AML-193 (cell line): ENCODE measurements at places on chromosomes 6 and 20.

DNA sequence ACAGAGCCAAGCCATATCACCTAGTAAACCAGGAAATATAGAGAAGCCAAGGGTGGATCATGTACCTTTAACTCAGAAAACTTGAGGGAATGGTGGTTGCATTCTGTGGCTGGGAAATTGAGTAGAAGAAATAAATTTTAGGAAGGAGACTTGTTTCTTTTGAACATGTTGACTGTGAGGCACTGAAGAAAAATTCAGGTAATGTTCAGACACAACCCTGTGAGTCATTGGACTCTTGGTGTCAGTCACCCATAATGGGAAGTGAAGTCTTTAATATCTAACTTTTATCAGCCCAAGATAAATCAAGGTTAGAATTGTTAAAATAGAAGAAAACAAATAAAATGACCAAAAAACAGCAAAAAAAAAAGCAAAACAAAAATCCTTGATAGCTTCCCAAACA lies 98.8 kb upstream of the GRIK2 start:
- DNase-seq = no peak

- no peak for DNase-seq
These were observed at the start of gene SMPDL3A for GRCh38 chr6:122789182-122790027. TSS of gene SMPDL3A (plus strand) at chr6:122789258. CDS start at chr6:122789347, 89 bp downstream.

DNA sequence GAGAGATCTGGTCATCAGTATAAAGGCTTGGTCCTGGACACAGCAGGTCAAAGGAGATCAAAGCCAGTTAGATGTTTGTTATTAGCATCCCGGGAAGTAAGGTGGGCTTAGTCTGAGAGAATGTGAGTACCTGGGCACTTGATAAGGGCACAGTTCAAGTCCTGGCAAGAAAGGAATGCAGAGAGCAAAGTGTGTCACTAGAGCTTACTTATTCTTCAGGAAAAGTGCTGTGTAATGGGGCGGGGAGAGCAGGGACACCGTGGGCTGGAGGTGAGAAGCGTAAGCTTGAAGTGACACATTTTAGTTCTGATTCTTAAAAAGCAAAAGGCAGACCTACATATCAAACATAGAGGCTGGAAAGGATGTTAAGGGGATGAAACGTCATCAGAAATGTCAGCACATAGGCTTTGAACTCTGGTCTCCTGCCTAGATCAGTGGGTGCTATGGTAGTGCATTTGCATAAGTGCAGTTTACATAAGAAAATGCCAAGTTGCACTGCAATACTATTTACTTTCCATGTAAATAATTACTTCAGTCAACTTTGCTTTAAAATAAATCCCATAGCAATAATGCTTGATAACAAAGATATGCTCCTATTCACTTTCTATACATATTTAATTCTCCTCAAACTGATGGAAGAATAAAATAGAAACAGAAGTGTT lies 2.6 kb downstream of the SAMD5 start:
- no peak for DNase-seq

DNA sequence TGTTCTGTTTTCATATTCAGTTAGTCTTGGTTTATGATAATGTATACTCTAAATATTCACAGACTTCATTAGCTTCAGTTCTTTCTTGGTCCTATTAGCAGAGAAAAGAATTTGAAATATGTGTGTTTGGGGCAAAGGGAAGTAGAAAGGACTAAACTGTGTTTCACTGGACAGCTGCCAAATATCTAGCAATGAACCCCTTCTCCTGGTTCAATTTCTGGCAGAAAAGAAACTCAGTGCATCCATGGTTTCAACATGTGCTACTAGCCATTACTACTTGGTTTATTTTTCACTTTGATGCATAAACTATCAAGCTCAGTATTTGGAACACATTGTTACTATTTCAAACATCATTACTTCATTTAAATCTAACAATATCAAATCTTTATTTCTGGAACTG lies 43.6 kb downstream of the FBXL4 start:
- no peak for DNase-seq

- no peak for DNase-seq
These were observed 261.4 kb downstream of the SLC35F1 start for GRCh38 chr6:118168421-118168820.

GRCh38 chr20:53085720-53086119 lies 113.6 kb downstream of the TSHZ2 start:
- no peak for DNase-seq

GRCh38 chr6:21022343-21023107 lies 488.3 kb downstream of the CDKAL1 start:
- DNase-seq = no peak

DNA sequence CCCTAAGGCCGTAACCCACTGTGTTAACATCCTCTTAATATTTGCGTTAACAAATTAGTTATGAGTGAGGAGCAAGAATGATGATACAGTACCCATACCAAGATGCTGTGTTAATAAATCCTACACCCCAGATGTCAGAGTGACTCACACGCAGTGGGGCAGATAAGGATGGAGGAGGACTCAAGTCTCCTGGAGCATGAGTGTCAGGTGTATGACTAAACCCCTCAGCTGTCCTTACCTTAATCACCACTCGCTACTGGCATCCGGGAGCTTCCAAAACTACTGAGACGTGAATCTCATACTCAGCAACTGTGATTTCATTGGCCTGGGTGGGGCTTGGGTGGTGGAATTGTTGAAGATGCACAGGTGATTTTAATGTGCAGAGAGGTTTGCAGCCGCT lies 131.3 kb upstream of the MTHFD1L start:
- DNase-seq = no peak

DNA sequence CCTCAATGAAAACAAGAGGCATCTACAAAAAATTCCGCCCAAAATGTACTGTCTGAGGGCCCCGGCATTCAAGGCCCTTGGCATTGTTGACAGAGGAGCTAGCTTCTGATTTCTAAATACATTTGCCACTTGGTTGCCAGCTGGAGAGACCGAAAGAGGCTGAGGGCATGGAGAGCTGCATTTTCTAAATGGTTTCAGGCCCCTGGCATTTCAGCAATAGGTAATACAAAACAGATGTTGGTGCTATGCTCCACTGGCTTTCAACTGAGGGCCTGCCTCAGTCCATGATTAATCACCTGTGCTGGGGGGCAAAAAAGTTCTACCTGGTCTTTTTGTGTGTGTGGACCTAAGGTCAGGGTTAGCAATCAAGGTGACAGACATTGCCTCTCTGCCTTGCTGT lies 79.5 kb upstream of the ISM1 start:
- no peak for DNase-seq

DNA sequence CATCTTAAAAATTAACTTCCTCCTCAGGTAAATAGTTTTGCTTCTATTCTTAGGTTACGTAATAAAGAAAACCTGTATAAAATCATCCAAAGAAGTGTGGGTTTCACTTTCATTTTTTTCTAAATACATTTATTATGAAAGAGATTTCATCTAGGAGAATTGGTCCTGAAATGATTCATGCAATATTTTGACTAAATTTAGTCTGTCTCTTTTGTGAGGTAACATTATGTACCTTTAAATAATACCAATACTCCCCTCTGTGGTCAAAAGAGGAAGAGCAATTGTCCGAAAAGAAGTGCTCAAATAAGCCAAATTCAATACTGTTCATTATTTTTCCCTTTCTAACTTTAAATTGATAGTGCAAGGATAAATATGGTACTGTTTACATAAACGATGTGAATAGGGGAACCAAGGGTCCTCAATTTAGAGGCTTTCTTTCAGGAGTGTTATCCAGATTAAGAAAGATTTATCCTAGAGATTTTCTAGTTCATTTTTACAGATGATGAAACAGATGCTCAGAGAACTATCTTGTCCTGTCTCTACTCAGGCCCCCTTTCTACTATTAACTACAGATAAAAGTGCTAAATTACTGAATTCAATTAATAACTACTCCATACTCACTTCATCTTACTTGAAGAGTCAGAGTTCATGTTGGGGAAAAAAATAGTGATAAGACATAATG lies 26.2 kb downstream of the CYP39A1 start:
- peak; percentile 42 for DNase-seq

DNA sequence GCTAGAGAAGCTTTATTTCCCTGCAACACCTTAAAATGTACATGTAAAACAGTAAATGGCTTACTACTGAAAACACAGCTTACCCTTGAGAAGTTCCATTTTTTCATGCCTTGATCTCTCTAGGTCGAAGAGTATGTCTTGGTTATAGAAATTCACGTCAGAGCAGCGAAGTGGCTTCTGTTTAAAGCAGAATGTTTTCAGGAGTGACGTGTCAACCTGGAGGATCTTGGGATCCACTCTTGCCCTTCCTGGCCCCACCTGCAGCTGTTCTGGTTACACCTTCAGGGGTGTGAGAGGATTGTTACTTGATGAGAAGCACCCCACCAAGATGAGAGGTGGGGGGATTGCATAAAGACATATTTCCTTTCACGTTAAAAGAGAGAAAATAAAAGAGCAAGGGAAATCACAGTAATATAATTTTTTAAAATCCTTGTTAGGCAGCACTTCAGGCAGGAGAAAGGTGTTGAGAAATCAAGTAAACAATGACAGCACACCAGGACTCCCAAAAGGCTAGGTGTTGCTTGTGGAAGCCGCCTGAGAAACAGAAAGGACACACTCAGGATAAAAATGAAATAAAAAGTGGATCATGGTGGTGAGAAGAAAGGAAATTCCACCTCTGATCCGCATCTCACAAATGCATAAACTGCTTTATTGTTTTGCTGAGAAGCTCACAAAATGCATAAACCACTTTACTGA lies 149.7 kb downstream of the UNC5CL start:
- DNase-seq = no peak

DNA sequence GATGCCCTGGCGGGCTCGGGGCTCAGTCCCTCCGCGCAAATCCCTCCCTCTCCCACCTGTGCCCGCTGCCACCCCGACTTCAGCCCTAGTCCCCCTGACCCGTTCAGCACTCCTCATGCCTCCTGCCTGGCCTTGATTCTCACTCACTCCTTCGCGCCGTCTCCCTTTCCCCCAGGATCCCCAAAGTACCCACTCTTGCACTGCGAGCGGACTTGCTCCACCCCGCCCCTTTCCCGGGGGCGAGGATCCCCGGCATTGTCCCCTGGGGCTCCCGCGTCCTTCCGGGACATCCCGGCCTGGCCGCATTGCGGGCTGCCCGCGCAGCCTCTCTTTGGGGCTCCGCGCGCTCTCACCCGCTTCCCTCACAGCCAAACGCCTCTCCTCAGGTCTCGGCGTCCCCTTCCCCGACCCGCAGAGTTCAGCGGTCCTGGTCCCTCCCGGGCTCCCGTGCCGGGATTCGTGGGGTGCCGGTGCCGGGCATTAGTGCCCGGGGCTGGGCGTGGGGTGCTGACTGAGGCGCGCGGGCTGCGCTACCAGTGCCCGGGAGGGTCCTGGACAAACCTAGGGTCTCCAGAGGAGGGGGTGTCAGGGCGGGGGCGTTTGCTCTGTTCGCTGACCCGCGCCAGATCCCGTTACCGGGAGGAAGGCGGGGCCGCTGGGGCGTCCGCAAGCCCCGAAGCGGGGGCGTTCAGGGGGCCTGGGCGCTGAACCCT lies 45.5 kb upstream of the SUPT3H start:
- no peak for DNase-seq
